ENCODE measurements at places on chromosomes 7 and 10.

DNA sequence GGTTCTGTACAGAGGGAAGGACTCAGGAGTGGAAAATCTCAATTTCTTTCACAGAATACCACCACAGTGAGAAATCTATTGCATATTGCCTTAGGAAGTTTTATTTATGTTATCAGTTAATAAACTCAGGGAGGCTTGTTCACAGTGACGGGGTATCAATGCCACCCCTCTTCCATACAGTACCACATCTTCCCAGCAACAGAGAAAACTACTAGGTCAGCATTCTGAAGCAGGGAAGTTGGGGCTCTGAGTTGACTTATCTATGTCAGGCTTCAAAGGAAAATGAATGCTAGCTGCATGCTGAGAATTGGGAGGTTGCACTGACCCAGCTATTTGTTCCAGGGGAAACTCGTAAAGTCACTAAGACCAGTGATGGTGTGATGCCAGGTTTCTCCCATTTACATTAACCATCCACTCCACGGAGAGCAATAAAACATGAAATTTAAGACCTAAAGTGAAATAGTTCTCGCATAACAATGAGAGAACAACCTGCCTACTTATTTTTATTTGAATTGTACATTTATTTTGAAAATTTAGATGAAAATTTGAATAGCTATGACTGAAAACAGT is 266.7 kb downstream of the RNLS start:
- DNase-seq = no peak

DNA sequence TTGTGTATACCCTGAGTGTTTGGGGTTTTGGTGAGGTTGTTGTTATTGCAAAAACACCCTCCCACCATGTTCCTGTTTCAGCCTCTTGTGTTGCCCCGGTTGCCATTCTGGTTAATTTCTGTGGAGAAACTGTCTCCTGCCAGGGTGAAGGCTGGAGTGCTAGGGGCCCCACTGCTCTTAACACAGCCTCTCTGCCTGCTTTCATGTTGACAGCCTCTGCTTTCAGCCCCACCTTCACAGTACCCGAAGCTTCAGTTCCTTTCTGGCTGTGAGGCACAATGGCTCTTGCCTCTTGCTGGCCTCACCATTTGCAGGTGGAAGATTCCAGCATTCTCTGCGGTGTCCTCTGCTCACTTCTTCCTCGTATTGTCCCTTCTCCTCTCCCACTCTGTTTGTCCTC is 19.2 kb downstream of the SLC18A2 start:
- DNase-seq = peak; percentile 33

- no peak for DNase-seq
Observed at GRCh38 chr10:45447416-45447815, 73.4 kb downstream of the ALOX5 start.

- DNase-seq = no peak
Observed at GRCh38 chr7:86050918-86051317, 592.8 kb upstream of the GRM3 start.

DNA sequence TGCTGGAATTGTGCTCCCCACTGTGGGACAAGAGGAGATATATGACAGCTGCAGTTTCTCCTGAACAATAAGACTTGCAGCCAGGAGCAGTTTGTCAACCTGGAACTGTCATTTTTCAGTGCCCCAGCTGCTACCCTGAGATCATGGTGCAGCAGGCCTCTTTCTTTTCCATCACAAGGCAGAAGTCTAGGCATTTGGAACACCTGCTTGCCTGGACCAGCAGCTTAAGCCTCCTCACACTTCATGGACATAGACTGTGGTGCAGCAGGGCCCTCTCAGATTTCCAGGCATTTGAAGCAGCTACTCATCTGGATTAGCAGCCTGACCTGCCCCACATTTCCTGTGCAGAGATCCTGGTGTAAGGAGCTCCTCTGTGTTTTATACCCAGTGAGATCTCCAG is 450.7 kb upstream of the TEX47 start:
- no peak for DNase-seq

GRCh38 chr10:87930141-87930540 is 66.7 kb downstream of the PTEN start:
- DNase-seq = no peak

GRCh38 chr7:73734619-73735527 is 3.7 kb downstream of the ABHD11 start:
- DNase-seq = peak; percentile 81

GRCh38 chr7:140016540-140016939 is 46.2 kb downstream of the PARP12 start:
- no peak for DNase-seq

- DNase-seq = peak; percentile 58
Observed at GRCh38 chr7:134750083-134751062, 29.1 kb upstream of the CALD1 start.

DNA sequence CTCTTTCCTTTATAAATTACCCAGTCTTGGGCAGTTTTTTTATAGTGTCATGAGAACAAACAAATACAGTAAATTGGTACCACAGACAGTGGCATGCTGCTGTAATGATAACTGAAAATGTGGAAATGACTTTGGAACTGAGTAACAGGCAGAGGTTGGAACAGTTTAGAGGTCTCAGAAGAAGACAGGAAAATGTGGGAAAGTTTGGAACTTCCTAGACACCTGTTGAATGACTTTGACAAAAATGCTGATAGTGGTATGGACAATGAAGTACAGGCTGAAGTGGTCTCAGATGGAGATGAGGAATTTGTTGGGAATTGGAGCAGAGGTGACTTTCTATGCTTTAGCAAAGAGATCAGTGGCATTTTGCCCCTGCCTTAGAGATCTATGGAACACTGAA is 1128.4 kb upstream of the POT1 start:
- DNase-seq = no peak

GRCh38 chr7:25196132-25196896 is 32.0 kb downstream of the NPVF start:
- DNase-seq = no peak

DNA sequence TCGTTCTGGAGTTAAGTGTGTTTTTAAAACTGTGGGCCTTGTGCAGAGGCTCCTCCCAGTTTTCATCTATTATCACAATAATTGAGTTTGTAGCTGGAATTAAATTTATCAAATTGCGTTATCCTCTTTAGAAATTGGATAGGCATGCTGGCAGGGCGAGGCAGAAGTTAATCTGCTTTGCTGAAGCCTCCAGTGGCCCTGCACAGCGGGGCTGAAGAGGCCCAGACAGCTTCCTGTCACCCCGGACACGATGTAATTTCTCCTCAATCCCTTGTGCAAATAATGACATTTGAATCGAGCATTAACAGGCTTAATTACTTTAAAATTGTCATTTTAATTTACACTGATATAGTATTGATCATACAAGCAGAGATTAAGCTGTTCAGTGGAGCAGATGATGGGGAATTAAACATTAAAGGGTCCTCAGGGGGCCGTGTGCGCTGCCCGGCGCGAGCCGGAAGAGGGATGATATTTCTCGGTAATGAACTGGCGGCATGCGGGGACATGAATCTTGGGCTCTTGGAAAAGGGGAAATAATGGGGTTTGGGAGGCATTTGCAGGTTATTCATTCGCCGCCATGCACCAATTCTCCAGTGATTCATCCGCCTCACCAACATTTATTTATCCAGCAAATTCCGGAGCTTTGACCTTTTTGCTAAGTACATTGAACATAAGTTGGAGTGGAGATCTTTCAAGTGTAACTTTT is 118.5 kb downstream of the NKX6-2 start:
- DNase-seq = no peak

- no peak for DNase-seq
Observed at GRCh38 chr10:6174201-6174874, 28.4 kb upstream of the PFKFB3 start.

- DNase-seq = no peak
Observed at GRCh38 chr10:130654726-130655125, 518.5 kb downstream of the GLRX3 start.

DNA sequence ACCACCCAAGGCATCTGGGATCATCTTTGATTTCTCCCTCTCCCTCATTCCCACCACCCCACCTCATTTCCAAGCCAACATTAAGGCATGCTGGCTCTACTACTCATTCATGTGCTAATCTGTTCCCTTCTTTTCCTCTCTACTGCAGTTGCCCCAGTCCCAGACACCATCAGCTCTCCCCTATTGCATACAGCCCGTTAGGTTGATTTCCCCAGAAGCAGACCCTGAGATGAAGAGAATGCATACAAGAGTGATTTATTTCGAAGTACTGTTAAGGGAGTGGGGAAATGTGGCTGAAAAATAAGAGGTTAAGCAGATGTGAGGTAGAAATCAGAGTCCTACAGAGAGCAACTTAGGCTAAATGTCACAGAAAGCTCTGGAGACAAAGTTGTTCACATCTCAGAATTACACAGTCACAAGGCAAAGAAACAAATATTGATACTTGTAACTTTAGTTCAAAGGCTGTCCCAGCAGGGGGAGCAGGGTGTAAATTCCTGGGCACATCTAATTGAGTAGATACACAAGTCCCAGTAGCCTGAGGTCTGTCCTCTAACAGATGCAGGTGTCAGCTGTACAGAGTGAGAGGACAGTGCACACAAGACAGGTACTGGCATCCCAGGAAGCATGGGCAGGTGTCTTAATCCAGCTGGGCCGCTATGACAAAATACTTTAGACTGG is 20.9 kb downstream of the AKR1D1 start:
- DNase-seq = peak; percentile 43

DNA sequence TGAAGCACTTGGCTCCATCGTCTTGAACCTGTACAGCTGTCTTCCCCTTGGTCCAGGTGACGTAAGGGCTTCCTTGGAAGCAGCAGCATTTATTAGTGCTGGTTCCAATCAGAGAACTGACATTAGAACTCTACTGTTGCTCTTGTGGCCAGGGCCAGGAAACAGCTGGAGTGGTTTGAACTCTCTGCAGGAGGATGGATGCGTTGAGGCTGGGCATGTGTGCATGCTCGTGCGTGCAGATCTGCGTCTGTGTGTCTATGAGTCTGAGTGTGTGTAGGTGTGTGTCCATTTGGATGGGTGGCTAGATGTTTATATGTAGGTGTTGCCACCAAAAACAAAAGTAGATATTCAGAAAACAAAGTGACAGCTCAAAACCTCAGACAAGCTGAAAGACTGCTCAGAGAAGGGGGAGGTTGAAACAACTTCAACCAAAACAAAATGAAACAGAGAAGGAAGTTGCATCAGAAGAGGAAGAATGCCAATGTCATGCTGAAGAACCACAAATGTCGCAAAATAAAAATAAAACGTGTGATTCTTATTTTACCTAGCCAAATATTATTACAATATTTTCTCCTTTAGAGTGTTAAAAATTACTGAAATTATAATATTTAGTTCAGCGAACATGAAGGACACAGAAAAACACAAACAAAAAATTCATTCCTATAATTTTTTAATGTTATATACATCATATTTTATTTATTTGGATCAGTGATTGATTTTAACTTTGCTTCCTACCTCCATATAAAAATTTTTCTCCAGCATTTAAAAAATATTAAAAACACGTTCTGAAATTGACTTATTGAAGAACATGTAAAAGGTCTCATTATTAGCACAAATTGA is 96.1 kb upstream of the MKLN1 start:
- DNase-seq = peak; percentile 84

DNA sequence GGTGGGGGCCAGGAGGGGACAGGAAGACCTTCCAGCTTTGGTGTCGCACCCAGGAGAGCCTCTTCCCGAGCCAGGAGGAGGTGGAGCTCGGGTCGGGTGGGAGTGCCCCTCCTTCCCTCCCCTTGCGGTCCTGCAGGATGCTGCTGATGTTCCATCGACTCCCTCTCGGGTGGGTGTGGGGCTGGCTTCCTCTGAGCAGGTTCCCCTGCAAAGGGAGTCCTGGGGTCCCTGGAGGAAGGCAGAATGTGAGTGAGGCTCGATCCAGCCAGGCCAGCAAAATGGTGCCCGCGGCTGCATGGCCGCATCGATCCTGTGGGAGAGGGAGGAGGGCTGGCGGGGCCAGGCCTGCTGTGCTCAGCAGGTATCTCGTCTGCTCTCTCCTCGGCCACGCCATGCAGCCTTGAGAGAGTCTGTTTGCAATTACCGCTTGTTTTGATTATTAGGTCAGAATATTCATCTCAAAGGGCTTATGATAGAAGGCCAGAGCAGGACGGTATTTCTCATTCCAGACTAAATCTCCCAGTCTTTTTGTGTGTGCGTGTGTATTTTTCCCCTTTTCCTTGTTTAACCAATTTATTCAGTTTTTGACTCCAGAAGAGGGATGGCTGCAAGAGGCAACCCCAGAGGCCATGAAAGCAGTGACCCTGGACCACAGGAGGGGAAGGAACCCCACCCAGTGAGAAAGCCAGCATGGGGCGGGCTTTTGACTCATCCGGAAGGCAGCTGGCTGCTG is 137.3 kb upstream of the ZMIZ1 start:
- no peak for DNase-seq

DNA sequence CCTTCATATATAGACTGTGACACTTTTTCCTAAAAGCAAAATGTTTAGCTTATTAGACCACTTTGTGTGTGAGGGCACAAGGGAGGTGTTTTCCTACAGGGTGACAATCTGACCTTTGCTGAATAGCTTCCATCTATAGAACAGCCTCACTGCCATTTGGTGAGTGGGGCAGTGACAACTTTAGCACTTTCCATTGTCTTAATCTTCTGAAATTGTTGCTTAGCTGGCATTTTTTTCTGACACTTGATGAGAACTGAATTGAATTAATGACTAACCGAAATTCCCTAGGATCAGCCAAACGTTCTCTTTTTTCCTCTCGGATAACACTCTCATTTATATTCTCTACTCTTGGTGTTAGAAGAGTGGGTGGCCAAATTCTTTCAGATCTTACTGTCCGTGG is 30.2 kb downstream of the KDM7A start:
- no peak for DNase-seq

DNA sequence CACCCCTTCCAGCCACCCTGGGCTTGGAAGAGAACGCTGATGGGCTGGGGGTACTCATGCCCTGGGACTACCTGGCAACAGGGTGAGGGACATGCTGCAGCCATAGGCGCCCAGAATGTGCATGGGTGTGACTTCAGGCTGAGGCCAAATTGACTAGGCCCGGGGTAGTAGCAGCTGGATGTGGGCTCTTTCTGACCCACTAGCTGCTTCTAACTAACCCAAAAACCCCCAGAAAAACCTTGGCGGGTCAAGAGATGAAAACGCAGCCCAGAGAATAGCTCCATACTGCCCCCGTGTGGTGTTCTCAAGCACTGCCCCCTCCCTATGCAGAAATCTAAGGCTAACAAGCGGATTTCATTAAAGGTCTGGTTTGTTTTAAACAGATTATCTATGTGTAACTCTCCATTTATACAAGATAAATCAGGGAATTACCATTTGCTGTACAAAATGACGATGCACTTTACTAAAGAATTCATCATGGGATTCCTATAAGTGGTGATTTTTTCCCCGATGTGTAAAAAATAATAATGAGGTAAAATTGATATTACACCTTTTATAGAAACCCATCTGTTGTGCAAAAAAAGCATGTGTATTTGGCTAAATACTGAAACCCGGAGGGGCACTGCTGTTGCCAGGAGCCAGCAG is 4.2 kb downstream of the SMARCD3 start:
- peak; percentile 51 for DNase-seq

- peak; percentile 85 for DNase-seq
Observed at GRCh38 chr10:96257944-96258343, 13.4 kb downstream of the BLNK start.

Data from inflammatory macrophage treated with lipopolysaccharide for 4 hours (primary cell).